ENCODE measurements at places on chromosomes 4 and X.

GRCh38 chr4:103786593-103786992 is 66.8 kb upstream of the TACR3 start:
- no peak for DNase-seq

- no peak for DNase-seq
These were observed 45.9 kb downstream of the NUDT6 start for GRCh38 chr4:122876456-122876855.

DNA sequence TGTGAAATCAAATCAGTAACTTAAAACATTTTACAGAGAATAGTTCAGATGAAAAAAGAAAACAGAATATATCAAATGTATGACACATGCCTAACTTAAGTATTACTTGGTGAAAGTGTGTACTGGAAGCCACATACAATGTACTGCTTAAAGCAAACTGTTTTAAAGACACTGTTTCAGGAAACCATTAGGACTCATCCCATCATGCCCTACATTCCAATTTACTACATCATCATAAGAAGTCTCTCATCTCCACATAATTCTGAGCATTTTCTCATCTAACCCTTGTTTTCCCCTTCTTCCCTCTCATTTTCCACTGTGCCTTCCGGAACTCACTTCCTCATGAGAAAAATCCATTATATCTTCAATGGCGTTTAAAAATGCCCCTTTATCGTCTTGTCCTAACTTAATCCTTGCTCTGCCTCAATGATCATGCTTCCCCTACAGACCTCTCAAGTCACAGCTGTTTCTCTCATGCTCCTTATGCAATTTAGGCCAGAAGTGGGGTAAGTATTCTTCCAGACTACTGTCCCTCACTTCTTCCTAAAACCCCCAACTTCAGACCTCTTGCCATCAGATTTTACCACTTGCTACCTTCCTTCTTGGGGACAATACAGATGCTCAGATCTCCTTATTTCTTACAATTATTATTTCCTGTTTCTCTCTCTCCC is 26.8 kb upstream of the FGF5 start:
- no peak for DNase-seq

DNA sequence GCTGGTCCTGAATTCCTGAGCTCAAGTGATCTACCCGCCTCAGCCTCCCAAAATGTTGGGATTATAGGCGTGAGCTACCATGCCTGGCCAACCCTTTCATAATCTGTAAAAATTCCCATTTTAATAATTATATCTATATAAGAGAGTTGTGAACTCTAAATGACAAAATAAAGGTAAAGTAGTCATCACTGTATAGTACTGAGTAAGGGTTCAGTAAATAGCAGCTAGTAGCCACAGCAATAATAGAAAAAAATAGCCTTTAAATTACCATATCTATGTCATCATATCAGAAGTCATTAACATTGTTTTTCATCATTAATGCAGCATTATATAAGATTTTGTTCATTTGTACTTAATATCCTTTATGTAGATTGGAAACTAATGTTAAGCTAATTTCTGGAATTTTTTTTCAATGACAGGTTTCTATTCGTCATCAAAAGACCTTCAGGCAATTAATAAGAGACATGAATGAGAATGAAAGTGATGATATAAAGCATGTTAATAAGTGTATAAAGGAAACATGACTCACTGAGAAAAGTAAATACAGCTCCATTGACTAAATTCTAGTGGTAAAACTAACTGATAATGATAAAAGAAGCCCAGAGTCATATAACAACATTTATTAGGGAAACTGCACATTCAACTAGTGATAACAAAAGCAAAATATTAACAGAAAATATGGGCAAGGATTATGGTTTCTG is 85.9 kb upstream of the UGT8 start:
- DNase-seq: no peak

- no peak for DNase-seq
These were observed 421.0 kb downstream of the ADAM29 start for GRCh38 chr4:175339100-175339707.

DNA sequence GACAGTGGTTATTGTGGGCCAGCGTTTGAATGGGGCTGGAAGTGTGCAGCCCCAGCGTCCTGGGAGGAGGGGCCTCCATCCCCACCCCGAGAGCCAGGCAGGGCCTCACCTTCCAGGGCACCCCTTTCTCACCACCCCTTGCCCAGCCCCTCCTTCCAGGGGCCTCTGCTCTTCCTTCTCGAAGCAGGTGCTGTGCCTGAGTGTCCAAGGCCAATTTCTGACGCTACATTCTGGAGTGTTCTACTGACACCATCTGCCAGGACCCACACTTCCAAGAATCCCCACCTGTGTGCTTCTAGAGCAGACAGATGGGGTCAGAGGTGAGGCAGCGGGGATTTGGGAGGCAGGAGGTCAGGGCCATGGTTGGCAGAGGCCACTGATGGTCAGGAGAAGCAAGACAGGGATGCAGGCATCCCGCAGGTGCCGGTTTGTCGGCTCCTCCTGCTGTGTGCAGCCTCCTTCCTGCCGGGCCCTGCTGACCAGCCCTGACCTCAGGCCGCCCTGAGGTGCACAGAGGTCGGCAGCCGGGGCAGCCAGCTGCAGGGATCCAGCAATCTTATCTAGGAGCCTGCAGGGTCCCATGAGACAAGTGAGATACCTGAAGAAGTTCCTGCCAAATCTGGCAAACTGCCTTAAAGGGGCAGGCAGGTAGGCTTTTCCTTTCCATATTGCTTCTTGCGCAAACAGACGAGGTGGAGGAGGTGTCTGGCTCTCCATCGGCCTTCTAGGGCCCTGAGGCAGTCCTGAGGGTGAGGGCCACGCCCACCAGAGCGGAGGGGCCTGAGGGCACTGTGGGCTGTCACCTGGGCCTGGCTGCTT is 18.8 kb downstream of the MSANTD1 start:
- no peak for DNase-seq

GRCh38 chr4:106186201-106186600 is 129.8 kb downstream of the TBCK start:
- no peak for DNase-seq

- DNase-seq: peak; percentile 3
These were observed 1.4 kb downstream of the MAGED1 start for GRCh38 chrX:51894697-51895336.

DNA sequence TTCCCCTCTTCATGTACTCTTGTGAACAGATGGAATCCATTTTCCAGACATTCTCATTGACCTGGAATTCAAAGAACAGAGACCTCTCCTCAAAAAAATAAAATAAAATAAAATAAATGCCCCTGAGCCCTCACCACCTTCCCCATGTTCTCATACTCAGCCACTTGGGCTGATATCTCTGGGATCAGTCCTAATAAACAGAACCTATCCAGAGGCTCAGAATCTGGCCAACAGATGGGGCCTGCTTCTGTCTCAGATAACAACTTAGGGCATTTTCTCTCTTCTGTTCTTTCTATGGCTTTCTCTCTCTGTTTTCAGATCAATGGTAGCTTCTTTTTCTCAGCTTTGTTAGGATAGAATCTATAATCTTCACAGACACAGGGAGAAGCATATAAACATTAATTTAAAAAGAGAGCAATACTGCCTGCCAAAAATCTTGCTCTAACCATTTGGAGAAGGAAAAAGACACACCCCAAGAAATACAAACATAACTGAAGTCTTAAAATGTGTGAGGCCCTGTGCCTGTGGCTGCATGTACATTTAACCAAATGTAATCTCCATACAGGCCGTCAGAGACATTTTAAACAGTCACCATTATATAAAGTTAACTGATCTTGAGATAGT is 907.1 kb downstream of the FAT4 start:
- DNase-seq: no peak

DNA sequence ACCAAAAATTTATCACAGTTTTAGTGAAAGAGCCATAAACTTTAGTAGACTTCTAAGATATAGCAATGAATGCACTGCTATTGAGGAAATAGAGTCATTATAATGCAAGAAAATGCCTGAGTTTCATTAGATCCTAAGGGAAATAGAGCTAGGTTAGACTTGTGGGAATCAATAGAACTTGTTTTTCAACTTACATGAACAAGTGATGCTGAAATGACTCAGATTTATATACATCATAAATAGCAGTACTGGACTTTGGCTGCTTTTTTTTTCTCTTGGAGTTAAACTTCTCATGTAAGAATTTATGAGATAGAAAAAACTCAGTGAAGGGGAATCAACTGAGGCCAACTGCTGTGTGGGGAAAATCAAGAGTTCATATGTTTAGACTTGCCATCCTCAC is 216.5 kb upstream of the AADAT start:
- no peak for DNase-seq

- DNase-seq: no peak
These were observed 69.9 kb downstream of the SEL1L3 start for GRCh38 chr4:25792876-25793275.

- no peak for DNase-seq
These were observed 233.6 kb downstream of the EVC2 start for GRCh38 chr4:5474756-5475155.

DNA sequence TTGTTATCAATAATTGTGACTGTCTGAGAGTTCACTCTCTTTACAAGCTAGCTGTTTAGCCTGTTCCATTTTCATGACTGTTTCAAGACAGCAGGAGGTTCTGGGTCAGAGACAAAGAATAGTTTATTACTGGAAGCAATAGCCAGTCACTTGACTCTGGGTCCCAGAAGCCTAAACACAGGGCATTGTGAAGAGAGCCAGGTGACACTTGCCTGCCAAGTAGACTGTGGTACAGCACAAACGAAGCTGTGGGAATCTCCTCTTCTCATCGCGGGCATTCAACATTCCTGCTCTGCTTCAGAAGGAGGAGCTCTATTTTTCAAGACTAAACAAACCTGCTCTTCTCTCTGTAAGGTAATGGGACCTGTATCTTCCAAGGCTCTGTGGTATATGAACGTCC is 485.1 kb downstream of the TRIML1 start:
- no peak for DNase-seq

- DNase-seq: no peak
These were observed 196.5 kb upstream of the STK26 start for GRCh38 chrX:131826572-131826971.

DNA sequence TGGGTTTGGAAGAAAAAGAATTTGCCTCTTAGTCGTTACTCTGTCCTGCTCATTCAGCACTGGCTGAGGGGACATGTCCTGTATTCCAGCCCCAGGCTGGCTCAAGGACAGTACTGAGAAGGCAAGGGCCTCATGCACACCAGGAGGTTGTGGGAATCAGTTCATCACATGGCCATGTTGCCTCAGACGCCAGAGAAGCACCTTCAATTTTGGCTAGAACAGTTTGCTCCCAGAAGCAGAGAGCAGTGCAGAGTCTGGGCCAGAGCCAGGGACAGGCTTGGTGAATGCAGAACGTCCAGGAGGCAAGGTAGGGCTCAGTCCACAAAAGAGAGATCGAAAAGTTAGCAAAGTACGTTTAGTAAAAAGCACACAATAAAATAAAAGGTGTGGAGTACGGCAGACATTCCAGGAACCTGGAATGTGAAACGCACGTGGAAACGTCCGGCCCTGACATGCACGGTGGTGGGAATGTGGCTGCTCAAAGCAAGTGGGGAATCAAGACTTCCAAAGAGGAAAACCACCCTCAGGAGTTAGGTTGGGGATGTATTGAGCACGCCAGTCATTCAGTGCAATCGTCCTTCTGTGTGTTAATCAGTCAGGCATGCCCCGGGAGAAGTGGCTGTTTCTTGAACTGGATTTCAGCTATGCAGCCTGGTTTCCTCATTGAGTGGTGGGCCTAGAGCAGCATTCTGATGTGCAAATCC is 1.2 kb upstream of the SLC2A9 start:
- no peak for DNase-seq

GRCh38 chr4:160265836-160266235 is 1163.0 kb downstream of the RAPGEF2 start:
- DNase-seq: no peak

DNA sequence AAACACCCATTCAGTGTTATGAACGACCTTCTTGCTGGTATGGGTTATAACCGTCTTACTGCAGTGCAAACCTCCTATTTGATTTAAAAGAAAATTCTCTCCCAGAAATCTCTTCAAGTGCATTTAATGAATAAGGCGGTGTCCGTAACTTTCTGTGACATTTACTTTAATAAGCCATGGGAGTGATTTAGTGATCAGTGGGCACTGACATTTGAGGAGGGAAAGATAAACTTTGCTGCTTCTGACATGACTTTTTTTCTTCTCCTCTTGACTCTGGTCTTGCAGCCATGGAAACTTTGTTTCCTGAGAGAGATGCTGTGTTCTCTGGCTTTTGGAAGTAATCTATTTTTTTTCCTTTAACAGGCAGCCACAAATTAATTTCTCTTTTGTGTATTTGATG is 106.1 kb downstream of the NHS start:
- DNase-seq: no peak

DNA sequence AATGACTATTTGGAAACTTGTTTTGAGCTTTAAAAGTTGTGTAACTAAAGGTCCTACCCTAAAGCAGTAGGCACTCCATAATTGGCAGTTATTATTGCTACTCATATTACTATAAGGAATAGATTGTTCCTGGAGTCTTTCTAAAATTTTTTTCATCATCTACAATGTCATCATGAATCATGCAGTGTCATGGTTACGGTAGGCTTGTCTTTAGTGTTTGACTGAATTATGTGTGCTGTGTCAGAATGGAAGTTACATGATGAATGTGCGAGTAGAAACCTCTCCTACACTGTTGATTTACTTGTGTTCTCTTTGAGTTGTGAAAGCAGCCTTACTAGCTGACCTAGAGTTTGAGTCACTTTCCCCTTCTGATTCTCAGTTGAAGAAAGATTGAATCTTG is 1099.9 kb downstream of the RAPGEF2 start:
- DNase-seq: no peak

- DNase-seq: no peak
These were observed 6.0 kb downstream of the PCDH7 start for GRCh38 chr4:30726090-30726675.

DNA sequence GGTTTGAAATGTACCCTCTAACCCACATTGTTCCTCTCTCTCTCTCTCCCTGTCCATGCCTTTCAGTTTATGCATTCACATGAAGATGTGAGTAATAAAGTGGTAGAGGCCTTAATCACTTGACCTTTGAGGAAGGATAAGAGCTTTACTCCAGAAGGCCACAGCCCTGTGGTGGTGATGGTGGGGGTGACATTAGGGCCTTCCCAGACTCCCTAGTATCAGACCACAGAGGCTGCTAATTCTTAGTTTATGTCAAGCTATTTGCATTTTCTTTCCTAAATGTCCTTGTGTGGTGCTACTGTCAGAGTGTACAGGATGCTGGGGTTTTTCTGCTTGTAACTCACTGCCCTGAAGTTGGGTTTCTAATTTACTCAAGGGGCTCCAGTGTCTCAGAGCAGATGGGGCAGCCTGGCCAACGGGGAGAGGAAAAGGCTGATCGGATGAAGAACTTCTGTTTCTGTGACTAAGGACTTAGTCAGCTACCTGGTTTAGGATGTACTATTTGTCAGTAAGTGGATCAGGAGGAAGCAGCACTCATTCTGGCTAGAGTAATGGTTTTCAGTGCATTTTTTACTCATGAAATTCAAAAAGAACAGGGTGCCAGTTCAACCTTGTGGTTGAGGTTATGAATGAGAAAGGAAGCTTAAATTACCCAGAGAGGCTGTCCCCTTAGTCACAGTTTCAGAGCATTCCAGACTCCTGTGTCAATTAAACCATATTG is 509.6 kb upstream of the DIPK2B start:
- peak; percentile 18 for DNase-seq

GRCh38 chr4:187606581-187606980 is 389.0 kb upstream of the ZFP42 start:
- no peak for DNase-seq

GRCh38 chrX:9390121-9390520 is 74.7 kb upstream of the TBL1X start:
- DNase-seq: no peak
